ENCODE measurements at places on chromosomes 5 and 9. TPM values are rescaled to one million over a fixed set of nuclear protein-coding genes. Genes with fewer than 3 reads are reported as not detected.

DNA sequence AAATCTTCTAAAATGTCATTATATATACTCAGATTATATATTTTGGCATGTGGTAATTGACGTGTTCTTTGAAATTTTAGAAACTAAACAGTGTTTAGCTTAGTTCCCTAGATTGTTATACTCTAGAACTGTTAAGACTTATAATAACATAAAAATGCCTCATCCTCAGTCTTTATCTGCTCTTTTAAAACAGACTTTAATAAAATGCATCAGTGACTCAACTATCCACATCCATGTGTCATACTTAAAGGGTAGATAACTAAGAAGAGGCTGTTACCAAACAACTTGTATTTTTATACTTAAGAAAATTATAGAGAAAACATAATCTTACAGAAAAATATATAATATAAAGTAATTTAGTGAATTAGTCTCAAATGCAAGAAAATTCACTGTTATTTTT is 15.2 kb downstream of the NFIL3 start:
- no peaks in the 10 kb centered on the region for H3K36me3 ChIP-seq
- no peak overlapping the region for H3K27ac ChIP-seq
- H3K4me1 ChIP-seq, result no peaks in the 10 kb centered on the region
- H3K4me3 ChIP-seq, result no peak overlapping the region
- no peaks in the 10 kb centered on the region for H3K27me3 ChIP-seq
- no peak for DNase-seq

DNA sequence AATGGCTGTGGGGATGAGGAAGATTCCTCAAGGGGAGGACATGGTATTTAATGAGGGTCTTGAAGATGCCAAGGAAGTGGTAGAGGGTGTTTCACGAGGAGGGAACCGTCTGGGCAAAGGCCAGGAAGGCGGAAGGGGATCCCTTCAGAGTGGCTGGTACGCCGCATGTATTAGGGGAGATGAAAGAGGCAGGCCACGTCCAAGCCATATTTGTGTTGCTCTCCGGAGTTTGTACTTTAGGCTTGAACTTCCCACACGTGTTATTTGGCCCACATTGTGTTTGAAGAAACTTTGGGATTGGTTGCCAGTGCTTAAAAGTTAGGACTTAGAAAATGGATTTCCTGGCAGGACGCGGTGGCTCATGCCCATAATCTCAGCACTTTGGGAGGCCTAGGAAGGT is 1.2 kb downstream of the FXN start:
- DNase-seq, result no peak
- H3K27me3 ChIP-seq, result no peaks in the 10 kb centered on the region
- no peaks in the 10 kb centered on the region for H3K36me3 ChIP-seq
- H3K27ac ChIP-seq, result peak overlapping the region; percentile 82

DNA sequence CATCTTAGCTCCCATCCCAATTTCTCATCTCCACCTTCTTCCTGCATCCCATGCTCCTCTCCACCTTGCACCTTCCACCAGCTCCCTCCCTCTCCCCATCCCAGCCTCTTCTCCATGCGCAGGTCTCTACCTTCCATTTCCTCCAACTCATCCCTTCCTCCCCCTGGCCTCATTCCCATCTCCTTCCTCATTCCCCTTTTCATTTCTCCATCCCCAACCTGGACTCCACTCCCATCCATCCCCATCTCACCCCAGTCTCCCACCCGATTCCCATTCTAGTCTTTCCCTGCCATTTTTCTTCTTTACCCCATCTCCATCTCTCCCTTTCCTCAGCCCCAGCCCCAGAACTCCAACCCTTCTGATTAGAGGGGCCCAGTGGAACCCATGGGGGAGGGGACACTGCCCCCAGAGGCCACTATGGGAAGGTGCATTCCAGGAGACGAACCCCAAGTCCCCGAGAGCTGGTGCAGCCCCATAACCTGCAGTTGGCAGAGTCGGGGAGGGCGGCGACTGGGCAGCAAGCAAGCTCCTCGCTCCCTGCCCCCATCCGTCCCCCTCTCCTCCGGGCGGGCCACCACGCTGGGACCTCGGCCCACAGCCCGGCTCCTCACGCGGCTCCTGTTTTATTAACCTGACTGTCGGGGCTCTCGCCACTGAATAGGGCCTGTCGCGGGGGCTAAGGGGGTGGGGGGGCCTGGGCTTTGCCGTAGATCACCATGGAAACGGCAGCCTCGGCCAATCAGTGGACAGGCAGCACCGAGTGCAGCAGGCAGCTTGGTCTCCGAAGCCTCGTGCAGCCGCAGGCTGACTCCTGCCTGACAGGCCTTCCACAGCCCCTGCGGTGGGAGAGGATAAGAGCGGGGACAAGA is 66.7 kb downstream of the PCDH1 start:
- no peaks in the 10 kb centered on the region for H3K27me3 ChIP-seq
- H3K27ac ChIP-seq, result no peak overlapping the region
- DNase-seq, result no peak
- H3K4me1 ChIP-seq, result no peaks in the 10 kb centered on the region

Gene TAF1L
- total RNA-seq, result under 0.01 TPM

DNA sequence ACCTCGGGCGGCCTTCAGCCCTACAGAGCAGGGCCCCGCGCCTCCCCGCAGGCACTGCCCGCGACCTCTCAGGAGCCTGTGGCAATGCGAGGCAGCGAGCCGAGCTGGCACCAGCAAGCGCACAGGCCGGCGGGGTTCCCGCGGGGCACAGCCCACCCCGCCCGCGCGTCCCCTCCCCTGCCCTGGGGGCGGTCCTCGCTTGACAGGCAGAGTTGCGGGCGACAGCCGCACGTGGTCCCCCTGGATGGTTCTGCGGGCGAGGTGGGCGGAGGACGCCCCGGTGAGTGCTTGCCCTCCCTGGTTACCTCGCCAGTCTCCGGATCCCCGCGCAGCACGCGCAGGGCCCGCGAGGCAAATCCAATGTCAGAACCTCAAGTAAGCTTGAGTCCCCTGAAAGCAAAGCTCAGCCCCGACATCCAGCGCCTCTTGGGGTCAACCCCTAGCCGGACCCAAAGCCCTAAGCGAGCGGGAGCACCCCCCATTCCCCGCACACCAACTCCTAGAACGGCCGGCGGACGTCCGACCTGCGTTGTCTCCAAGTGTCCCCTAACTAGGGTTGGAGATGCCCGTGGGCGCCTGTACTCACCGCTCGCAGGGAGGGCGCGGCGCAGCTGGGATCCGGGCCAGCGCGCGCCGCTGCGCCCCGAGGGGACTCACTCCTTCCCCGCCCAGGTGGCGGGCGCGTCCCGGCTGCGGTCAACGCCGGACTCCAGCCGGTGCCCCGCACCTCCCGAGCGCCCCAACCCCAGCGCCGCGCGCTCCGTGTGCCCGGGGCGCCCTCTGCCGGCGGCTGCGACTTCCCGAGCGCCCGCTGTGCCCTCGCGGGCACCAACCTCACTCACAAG is at the start of gene DRD1:
Gene DRD1, minus strand, starts transcription at position 123 of the 845 bp plus-strand sequence. CDS start 1,083 bp downstream, outside the sequence.
- H3K4me1 ChIP-seq, result no peaks in the 10 kb centered on the region
- H3K36me3 ChIP-seq, result no peaks in the 10 kb centered on the region
- H3K4me3 ChIP-seq, result no peak within 1 kb of the TSS

Gene FAM221B
- not detected for total RNA-seq

DNA sequence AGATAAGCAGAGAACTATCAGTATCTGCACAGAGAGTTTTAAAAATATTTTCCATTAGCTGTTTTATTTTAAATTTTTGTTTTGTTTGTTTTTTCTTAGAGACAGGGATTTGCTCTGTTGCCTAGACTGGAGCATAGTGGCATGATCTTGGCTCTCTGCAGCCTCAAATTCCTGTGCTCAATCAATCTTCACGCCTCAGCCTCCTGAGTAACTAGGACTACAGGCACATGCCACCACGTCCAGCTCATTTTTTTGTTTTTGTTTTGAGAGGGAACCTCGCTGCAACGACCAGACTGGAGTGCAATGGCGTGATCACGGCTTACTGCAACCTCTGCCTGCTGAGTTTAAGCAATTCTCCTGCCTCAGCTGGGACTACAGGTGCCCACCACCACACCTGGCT is 138.2 kb upstream of the LPAR1 start:
- H3K36me3 ChIP-seq, result no peaks in the 10 kb centered on the region
- no peaks in the 10 kb centered on the region for H3K27me3 ChIP-seq
- no peak overlapping the region for H3K27ac ChIP-seq
- no peaks in the 10 kb centered on the region for H3K4me1 ChIP-seq

Gene GFRA3
- not detected for total RNA-seq

- no peak overlapping the region for H3K27ac ChIP-seq
- no peaks in the 10 kb centered on the region for H3K36me3 ChIP-seq
- H3K4me3 ChIP-seq, result no peak overlapping the region
- H3K4me1 ChIP-seq, result no peaks in the 10 kb centered on the region
- no peak for DNase-seq
These were observed 56.8 kb upstream of the CPEB4 start for GRCh38 chr5:173831196-173831914.

DNA sequence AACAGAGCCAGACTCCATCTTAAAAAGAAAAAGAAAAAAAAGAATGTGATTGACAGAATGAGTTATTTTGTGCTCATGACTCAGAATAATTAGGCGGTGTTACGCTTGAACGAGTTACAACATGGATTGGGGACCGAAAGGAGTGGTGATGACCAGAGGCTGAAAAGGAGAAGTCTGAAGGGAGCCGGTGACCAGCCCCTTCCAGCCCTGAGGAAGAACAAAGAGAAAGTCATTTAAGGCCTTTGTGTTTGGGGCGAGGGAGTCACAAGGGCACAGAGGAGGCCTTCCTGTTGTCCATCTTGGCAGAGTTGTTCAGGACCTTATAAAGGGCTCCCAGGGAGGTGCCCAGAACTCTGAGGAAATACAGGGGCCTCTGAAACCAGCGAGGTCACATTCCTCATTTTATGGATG is 131.6 kb downstream of the GOLPH3 start:
- no peaks in the 10 kb centered on the region for H3K36me3 ChIP-seq
- H3K27ac ChIP-seq, result no peak overlapping the region
- H3K4me1 ChIP-seq, result peaks cover 6% of the 10 kb centered on the region
- no peak overlapping the region for H3K4me3 ChIP-seq
- no peak for DNase-seq

GRCh38 chr9:6054280-6055099 is 39.1 kb upstream of the RANBP6 start:
- no peak overlapping the region for H3K4me3 ChIP-seq
- H3K36me3 ChIP-seq, result no peaks in the 10 kb centered on the region
- H3K27ac ChIP-seq, result no peak overlapping the region
- H3K27me3 ChIP-seq, result no peaks in the 10 kb centered on the region
- DNase-seq, result peak; percentile 67

- H3K27me3 ChIP-seq, result no peaks in the 10 kb centered on the region
- no peak overlapping the region for H3K27ac ChIP-seq
- no peak for DNase-seq
- no peaks in the 10 kb centered on the region for H3K4me1 ChIP-seq
These were observed 27.2 kb downstream of the CMYA5 start for GRCh38 chr5:79716839-79717238.

- H3K4me3 ChIP-seq, result no peak overlapping the region
- H3K36me3 ChIP-seq, result no peaks in the 10 kb centered on the region
- no peak overlapping the region for H3K27ac ChIP-seq
- H3K27me3 ChIP-seq, result no peaks in the 10 kb centered on the region
- DNase-seq, result no peak
These were observed 99.7 kb downstream of the ARHGAP26 start for GRCh38 chr5:142869886-142870285.

DNA sequence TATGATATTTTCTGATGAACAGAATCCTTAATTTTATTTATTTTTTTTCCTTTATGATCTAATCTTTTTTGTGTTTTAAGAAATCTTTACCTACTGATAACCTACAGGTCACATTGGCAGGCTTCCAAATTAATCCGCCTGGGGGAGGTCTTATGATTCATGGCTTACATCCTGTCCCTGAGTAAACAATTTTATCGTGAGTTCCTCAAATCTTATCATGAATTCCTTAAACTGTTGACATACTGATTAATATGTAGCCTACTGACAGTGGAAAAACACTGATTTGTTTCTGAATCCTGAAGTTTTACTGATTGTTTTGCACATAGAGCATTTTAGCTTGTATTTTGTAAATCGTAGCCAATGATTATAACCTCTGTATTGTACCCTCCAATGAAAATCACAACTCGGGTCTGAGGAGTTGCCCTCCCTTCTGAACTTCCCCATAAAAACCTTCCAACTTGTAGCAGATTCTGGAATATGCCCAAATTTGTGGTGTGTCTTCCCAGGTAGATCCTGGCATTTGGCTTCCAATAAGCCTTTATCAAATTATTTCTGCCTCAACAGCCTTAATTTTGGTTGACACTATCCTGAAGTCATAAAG is 105.6 kb downstream of the VCAN start:
- DNase-seq, result no peak
- no peak overlapping the region for H3K27ac ChIP-seq
- H3K4me1 ChIP-seq, result no peaks in the 10 kb centered on the region
- H3K27me3 ChIP-seq, result no peaks in the 10 kb centered on the region

DNA sequence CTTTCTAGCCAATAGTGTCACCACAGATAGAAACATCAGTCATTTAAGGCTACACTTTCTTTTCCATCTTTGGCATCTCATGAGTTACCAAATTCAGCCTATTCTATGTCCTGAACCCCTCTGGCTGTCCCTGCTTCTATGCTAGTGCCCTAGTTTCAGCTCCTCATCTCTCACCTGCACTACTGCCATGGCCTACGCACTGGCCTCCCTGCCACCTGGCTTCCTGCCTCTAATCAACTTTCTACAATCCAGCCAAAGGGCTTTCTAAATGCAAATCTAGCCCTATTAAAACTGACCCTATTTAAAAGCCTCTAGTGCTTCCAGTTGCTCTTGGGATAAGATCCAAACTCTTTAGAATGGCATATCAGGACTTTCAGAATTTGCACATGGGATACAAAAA is 482.9 kb downstream of the TMEM38B start:
- no peak for DNase-seq
- no peak overlapping the region for H3K27ac ChIP-seq
- H3K4me3 ChIP-seq, result no peak overlapping the region
- no peaks in the 10 kb centered on the region for H3K27me3 ChIP-seq
- no peaks in the 10 kb centered on the region for H3K4me1 ChIP-seq

DNA sequence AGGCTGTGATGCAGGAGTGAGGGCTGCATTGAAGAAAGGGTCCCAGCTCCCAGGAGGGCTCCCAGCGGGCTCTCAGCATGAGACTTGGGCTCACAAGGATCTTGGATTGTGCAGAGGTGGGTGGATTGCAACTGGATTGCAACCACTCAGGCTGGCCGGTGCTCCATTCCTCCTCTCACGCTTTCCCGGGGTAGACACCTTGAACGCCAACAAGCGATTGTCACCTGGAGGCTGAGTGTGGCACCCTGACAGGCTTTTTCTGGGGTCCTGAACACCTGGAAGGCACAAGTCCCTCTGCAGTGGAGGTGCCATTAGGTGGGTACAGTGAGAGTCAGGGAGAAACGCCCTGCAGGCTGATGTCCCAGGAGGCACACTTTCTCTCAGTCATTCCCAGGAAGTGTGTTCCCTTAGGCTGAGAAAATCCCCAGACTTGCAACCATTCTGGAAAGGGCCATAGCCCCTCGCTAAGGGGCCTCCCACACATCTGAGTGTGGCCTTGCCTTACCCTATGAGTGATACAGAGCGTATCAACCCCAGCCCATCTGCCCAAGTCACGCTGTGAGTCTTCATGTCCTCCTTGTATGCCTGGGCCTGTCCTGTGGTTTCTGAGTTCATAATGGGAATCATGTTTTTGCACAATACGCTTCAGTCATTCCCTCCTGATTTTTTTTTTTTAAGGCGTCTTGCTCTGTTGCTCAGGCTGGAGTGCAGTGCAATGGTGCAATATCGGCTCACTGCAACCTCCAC is 488.1 kb downstream of the IRX1 start:
- H3K27me3 ChIP-seq, result no peaks in the 10 kb centered on the region
- H3K4me1 ChIP-seq, result no peaks in the 10 kb centered on the region
- H3K27ac ChIP-seq, result no peak overlapping the region
